ENCODE measurements at places on chromosomes 3 and 15. TPM values are rescaled to one million over a fixed set of nuclear protein-coding genes. Genes with fewer than 3 reads are reported as not detected.

- no peaks in the 10 kb centered on the region for H3K36me3 ChIP-seq
- H3K27me3 ChIP-seq: no peaks in the 10 kb centered on the region
- H3K27ac ChIP-seq: no peak overlapping the region
- H3K4me3 ChIP-seq: no peak overlapping the region
- no peak for DNase-seq
- H3K4me1 ChIP-seq: no peaks in the 10 kb centered on the region
These were observed 70.5 kb downstream of the LRTM1 start for GRCh38 chr3:54857343-54857742.

GRCh38 chr3:123336441-123336851 is 112.4 kb downstream of the ADCY5 start:
- no peaks in the 10 kb centered on the region for H3K36me3 ChIP-seq
- peaks cover 8% of the 10 kb centered on the region for H3K4me1 ChIP-seq
- H3K4me3 ChIP-seq: no peak overlapping the region
- no peak for DNase-seq

- H3K27me3 ChIP-seq: peaks cover 2% of the 10 kb centered on the region
- no peak overlapping the region for H3K4me3 ChIP-seq
- H3K4me1 ChIP-seq: no peaks in the 10 kb centered on the region
- no peak for DNase-seq
- no peak overlapping the region for H3K27ac ChIP-seq
- no peaks in the 10 kb centered on the region for H3K36me3 ChIP-seq
These were observed 549.5 kb downstream of the NTRK3 start for GRCh38 chr15:87707071-87707470.

Gene XRN1
- 77.8 TPM for total RNA-seq

Gene GOLGA6D
- not detected for total RNA-seq

Gene PFKFB4
- total RNA-seq: 21.6 TPM

All from activated CD4-positive, alpha-beta T cell treated with anti-CD3 and anti-CD28 coated beads, Interleukin-2, amount 10 ng/mL, durations not matched to agents 7 days and 5 days (primary cell).